NCI-H2081 (cell line): ENCODE measurements at places on chromosomes 1 and 21.

- DNase-seq, result no peak
These were observed 2.5 kb downstream of the CNR2 start for GRCh38 chr1:23910553-23911246.

GRCh38 chr21:41596241-41596925 lies 88.4 kb upstream of the TMPRSS2 start:
- DNase-seq, result no peak

GRCh38 chr1:190259424-190259823 lies 218.2 kb downstream of the BRINP3 start:
- no peak for DNase-seq

DNA sequence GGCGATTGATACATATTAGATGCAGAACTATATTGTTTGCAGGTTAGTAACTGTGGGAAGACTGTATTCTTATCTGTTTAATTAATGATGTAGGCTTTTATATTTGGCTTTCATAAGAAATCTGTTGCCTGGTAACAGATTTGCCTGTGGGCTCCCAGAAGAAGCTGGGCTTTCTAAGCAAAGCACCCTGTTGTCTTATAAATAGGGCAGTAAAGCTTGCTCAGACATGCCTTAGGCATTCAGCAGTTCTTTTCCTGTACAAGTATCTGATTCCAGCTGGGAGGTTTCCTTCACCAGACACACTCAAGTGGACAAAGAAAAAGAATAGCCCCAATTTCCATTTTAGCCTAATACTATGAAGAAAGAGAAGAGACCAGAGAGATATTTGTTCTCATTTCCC lies 524.0 kb downstream of the LRRIQ3 start:
- peak; percentile 46 for DNase-seq

DNA sequence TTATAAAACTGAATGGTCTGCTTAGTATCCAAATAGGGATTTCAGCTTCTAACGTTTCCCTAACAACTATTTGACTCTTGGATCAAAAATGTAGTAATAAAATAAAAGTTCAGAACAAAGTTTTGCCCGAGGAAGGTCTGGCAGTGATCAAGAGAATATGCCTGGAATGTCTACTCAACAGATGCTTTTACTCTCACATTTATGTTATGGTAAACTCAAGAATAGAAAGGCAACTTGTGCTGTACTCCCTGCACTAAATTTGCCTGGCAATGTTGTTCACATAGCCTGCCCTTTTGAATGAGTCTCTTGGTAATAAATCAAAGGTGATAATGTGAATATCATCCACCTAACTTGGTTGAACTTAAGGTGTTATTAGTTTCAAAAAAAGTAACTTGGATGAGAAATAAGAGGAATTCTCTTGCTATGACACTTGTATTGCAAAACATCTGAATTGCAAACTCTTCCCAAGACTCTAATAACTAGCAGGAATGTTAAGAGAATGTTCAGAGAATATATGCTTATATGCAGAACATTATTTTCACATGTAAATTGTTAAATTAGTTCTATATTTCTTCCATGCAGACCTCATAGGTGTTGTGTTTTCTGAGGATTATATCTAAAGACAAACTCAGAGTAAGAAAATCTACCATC lies 215.8 kb downstream of the COL24A1 start:
- DNase-seq, result no peak

GRCh38 chr1:1318131-1318652 lies 6.3 kb downstream of the INTS11 start:
- peak; percentile 84 for DNase-seq

DNA sequence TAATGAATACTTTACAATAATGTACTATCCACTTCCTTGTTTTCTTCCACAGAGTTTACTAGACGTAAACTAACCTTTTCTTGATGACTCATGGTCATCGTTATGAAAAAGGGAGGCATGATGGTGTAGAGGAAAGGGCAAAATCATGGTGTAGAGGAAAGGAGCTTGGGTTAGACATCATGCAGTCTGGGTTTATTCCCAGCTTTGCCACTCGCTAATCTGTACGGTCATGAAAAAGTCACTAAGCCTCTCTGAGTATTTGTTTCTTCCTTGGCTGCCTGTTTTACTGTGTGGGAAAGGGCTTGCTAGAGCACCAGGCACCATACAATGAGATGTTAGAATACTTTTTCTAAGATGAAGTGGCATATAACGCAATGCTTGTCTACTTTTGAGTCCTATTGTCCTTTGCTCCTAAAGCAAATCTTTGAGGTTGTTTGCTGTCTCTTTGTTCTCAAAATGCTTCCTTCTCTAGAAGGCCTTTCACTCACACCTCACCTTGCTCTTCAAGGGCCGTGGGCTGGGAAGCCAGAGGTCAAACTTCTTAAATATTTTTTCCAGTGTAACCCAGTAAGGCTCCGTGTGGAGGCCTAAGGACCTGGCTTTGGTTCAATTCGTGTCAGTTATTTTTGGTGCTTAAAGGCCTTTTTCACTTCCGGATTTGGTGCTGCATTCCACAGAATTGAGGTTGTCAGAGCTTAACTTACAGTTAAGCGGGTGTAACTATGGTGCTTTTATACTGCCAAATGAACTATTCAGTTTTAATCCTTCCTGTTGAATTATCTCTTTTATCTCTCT lies 9.9 kb upstream of the ETV3 start:
- DNase-seq, result no peak

DNA sequence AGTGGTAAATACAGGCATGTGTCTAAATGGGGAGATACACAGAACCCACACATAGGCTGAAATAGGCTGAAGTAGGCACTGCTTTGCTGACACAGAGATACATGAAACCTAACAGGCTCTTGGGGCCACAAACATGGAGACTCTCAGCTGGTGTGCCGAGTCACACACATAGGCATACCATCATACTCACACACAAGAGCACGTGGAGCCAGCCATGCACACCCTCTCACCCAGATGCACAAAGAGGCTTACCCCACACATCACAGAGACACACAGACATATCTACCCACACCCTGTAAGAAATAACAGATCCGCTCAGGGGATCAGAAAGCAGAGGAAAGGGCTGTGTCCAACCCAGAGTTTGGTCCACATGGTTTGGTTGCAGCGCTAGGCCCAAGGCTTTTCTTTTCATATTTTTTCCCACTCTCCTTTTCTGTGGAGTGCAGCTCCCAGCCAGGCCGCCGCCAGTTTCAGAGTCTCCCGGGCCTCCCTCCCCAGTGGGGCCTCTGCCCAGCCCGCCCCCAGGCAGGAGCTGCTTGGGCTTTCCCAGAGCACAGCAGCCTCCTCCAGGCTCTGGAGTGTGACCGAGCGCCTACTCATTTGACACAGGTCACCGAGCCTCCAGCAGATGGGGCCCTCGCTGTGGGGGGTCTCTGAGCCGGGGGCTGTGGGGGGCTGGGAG lies 3.9 kb upstream of the POU3F1 start:
- no peak for DNase-seq

DNA sequence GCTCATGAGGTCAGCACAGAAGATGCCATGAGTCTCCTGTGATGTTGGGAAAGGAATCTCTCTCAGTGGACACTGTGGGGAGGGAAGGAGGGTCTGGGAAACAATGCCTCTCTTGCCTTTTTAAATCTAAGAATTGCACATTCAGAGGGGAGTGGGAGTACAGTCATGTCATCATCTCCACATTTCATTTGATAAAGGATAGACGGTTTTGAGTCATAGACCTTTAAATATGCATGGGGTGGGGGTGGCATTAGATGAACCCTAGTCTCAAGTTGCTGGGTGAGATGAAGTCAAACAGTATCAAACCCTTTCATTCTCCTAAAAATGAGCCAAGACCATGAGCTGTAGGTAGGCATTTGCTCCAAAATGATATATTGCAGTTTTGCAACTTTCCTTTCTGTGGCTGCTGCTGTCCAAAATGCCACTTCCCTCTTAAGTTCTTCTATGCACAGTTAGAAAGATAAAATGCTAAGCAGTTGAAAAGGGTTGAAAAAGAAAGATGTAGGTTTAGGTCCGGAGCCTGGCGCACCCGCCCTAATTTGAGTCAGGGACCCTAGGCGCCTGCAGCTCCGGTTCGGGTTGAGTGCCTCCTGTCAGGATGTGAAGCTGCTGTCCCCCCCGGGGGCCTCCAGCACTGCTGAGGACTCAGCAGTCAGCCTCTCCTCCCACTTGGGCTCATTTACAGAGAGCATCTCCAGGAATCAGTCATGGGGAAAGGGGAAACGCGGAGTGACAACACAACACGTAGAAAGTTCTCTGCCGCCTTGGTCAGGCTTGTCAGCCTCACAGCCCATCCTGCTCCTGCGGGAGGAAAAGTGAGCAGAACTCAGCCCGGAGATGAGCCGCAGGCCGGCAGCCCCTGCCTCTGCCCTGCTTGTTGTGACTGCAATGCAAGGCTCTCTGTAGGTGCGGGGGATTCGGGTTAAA lies 479.3 kb upstream of the RUNX1 start:
- no peak for DNase-seq

- DNase-seq, result peak; percentile 26
These were observed 137.6 kb downstream of the ZMYM4 start for GRCh38 chr1:35406103-35406502.

DNA sequence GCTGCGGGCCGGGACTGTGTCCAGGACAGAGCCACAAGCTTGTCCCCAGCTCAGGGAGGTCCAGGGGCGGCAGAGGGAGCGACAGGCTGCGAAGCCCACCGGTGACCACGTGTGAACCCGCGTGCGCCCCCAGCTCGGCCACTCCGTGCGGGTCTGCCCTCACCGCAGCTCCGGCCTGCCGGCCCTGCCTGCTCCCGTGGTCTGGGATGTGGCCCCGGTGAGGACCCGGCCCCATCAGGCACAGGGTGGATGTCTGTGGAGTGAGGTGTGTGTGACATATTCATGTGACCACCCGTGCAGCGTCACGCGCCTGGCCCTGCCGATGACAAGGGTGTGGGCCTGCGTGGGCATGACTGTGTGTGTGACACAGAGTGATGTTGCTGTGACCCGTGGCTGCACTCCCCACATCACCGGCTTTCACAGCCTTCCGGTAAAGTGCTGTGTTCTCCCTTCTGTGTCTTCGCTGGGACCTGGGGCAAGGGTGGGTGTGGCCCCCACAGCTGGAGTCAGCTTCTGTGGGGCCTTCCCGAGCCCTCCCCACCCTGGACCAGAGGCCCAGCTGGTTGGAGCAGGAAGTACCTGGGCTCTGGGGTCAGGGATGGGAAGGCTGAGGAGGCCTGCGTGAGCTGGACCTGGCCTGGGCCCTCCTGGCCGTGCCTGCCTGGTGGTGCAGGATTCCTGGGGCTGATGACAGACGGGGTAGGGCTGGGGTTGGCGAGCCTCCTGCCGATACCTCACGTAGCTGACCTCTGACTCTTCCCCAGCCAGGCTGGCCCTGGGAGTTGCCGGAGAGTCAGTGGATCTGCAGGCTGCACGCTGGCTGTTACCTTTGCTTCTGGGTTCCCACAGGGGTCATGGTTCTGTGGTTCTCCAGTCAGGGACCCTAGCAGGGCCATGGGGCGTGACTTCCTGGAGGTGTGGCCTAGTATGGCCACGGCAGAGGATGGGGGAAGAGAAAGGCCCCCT lies 4.1 kb downstream of the RNF223 start:
- no peak for DNase-seq

GRCh38 chr1:145891587-145892485 lies 6.2 kb upstream of the ANKRD35 start:
- DNase-seq, result peak; percentile 99

DNA sequence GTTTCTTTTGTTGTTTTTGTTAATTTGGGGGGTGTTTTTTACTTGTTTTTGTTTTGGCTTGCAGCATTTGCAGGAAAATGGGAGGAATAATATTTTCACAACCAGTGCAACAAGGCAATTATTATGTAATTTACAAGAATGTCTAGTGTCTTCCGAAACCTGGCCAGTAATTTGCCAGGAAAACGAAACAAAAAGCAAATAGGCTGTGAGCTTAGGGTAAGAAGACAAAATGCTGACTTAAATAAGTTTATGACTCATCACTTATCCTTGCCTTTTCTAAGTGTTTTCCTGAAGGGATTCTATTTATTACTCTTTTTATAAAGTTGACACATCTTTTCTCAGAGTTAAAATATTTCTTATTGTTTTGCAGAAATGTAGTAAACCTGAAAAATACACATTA lies 49.8 kb downstream of the KCNT2 start:
- DNase-seq, result no peak

- no peak for DNase-seq
These were observed 177.9 kb downstream of the HFM1 start for GRCh38 chr1:91226741-91227140.

- no peak for DNase-seq
These were observed 29.6 kb downstream of the PRSS38 start for GRCh38 chr1:227845147-227845458.

- DNase-seq, result no peak
These were observed 2.7 kb downstream of the EPHX1 start for GRCh38 chr1:225812488-225813213.

GRCh38 chr1:245306628-245307410 lies 152.0 kb downstream of the KIF26B start:
- DNase-seq, result no peak

DNA sequence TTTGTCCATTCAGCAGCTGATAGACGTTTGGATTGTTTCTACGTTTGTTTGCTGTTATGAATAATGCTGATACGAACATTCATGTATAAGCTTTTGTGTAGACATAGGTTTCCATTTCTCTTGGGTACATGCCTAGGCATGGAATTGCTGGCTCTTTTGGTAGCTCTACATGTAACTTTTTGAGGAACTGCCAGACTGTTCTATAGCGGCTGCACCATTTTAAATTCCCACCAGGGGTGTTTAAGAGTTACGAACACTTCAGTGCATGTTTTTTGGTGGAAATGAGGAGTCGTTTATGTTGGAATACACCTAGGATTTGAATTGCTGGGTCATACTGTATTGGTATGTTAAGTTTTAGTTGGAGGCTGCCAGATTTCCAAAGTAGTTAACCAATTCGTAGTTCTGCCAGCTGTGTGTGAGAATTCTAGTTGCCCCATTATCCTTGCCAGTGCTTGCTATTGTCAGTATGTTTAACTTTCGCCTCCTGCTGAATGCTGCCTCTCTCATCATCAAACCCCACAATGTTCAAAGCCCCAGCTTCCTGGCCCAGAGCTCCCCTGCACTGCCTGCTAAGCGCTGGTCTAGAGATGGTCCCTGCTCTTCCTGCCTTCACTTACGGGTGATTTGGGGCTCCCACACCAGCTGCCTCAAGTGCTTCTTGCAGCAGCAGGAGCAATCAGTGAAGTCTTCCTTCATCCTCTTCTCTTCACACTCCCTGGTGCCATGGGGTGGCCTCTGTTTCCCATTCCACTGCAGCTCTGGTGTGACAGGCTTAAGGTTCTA lies 81.0 kb downstream of the MAN1C1 start:
- no peak for DNase-seq

DNA sequence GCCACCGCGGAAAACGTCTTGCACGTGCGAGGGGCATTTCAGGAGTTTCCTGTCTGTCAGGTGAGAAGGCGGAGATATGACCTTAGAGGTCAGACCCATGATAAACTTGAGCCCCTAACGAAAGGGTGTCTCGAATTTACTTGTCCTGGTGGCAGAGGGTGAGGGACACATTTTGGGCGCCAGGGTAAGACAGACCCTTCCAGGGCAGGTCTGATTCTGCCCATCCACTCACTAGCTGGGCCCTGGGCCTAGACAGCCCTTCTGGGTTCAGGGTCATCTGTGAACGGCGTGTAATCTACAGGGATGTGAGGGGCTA lies 395 bp upstream of the CSRP1 start:
- DNase-seq, result no peak

- DNase-seq, result no peak
These were observed 390.4 kb downstream of the NTNG1 start for GRCh38 chr1:107531065-107531908.

GRCh38 chr1:201348211-201348566 lies 29.3 kb downstream of the TNNT2 start:
- peak; percentile 31 for DNase-seq
